ENCODE measurements at places on chromosomes 5 and 9. TPM values are rescaled to one million over a fixed set of nuclear protein-coding genes. Genes with fewer than 3 reads are reported as not detected.

DNA sequence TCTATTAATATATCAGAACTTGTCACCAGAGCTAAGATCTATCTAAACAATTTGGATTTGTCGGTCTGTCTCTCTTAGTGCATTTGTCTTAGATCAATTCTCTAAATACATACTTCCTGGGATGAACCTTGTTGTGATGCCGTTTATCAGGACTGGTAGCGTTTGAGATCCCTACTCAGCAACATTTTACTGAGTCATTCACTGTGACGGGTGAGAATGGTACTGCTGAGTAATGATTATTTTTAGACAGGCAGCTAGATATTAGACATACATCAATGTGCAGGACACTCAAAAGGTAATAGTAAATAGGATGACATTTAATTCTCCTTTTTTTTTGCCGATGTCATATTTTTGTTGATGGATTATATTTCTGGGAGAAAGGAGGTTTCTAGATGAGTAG is 209.0 kb downstream of the CSNK1G3 start:
- H3K4me1 ChIP-seq, result no peaks in the 10 kb centered on the region
- no peaks in the 10 kb centered on the region for H3K36me3 ChIP-seq
- no peak overlapping the region for H3K27ac ChIP-seq
- peaks cover 2% of the 10 kb centered on the region for H3K27me3 ChIP-seq
- no peak overlapping the region for H3K4me3 ChIP-seq

DNA sequence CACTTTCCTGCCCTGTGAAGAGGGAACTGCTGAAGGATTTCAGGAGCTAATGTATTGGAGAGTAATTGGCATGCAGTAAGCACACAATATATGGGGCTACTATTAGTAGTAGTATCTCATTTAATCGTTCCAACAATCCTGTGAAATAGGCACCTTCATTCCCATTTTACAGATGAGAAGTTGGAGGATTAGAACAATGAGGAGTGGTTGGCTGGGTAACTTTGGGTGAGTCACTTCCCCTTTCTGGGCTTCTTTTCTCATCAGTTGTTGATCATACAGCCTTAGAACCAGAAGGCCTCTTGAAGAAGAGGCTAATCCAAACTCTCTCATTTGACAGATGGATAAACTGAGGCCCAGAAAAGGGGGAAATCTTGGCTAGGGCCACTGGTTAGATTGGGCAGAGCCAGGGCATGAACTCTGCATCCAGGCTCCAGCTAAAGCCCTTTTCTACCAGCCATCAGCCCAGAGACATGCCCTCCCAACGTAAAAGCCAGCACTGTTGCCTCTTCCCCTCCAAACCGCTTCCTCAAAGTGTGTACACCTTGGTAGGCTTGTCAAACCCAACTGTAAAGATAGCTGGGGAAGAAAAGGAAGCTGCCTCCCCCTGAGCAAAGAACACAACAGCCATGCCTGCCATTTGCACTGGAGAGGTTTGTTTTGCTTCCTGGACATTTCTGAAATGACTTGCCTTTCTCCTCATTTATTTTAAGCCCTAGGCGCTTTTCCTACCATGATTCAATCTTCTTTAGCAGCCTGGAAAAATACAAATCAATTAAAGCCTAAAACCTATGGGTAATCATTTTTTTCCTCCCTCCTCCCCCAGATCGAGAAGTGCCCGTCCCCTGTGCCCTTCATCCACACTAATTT is 992 bp downstream of the SPACA9 start:
- H3K36me3 ChIP-seq, result no peaks in the 10 kb centered on the region
- no peak for DNase-seq
- peaks cover 15% of the 10 kb centered on the region for H3K4me1 ChIP-seq

GRCh38 chr5:93635991-93636390 is 53.0 kb downstream of the NR2F1 start:
- no peak overlapping the region for H3K4me3 ChIP-seq
- H3K27ac ChIP-seq, result no peak overlapping the region
- DNase-seq, result no peak
- H3K4me1 ChIP-seq, result no peaks in the 10 kb centered on the region

DNA sequence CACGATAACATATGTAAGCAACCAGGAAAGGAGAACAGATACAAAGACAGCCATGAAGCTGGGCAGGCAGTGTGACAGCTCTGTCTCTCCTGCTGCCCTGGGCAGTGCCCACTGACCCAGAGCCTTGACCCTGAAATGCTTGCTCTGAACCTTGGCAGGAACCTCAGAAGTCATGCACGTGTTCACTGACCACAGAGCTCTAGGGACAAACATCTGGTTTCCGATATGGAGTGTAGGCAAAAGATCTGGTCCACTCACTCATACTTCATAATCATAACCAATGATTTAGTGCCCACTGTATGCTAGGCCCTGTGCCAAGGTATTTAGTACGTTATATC is 102.6 kb downstream of the FSTL4 start:
- no peaks in the 10 kb centered on the region for H3K36me3 ChIP-seq
- peaks cover 18% of the 10 kb centered on the region for H3K27me3 ChIP-seq
- no peak overlapping the region for H3K4me3 ChIP-seq
- H3K4me1 ChIP-seq, result no peaks in the 10 kb centered on the region
- no peak overlapping the region for H3K27ac ChIP-seq

PRRX2 gene
- not detected for total RNA-seq

RGS7BP gene
- not detected for total RNA-seq

- no peak for DNase-seq
- no peak overlapping the region for H3K4me3 ChIP-seq
- no peaks in the 10 kb centered on the region for H3K4me1 ChIP-seq
Observed at GRCh38 chr9:95206143-95206542, 111.4 kb downstream of the FANCC start.

GRCh38 chr5:98564836-98565235 is 208.6 kb upstream of the RGMB start:
- no peaks in the 10 kb centered on the region for H3K4me1 ChIP-seq
- no peak overlapping the region for H3K27ac ChIP-seq
- H3K27me3 ChIP-seq, result peaks cover 3% of the 10 kb centered on the region
- no peak for DNase-seq
- no peak overlapping the region for H3K4me3 ChIP-seq

DNA sequence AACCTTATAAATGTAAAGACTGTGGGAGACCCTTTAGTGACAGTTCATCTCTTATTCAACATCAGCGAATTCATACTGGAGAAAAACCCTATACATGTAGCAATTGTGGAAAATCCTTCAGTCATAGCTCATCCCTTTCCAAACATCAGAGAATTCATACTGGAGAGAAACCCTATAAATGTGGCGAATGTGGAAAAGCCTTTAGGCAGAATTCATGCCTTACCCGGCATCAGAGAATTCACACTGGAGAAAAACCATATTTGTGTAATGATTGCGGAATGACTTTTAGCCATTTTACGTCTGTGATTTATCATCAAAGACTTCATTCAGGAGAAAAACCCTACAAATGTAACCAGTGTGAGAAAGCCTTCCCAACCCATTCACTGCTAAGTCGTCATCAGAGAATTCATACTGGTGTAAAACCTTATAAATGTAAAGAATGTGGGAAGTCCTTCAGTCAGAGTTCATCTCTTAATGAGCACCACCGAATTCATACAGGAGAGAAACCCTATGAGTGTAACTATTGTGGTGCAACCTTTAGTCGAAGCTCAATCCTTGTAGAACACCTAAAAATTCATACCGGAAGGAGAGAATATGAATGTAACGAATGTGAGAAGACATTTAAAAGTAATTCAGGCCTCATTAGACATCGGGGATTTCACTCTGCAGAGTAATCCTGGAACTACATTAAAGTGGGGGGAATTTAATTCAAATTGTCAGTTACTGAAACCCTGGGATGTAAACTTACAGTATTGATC is 17.7 kb downstream of the ZNF483 start:
- no peak overlapping the region for H3K27ac ChIP-seq
- no peaks in the 10 kb centered on the region for H3K4me1 ChIP-seq
- no peak for DNase-seq
- no peaks in the 10 kb centered on the region for H3K27me3 ChIP-seq
- H3K4me3 ChIP-seq, result no peak overlapping the region
- peaks cover 50% of the 10 kb centered on the region for H3K36me3 ChIP-seq

ARID3C gene
- not detected for total RNA-seq

- no peak overlapping the region for H3K4me3 ChIP-seq
- no peaks in the 10 kb centered on the region for H3K36me3 ChIP-seq
Observed at GRCh38 chr9:38642951-38643814, 22.8 kb upstream of the ANKRD18A start.

- no peaks in the 10 kb centered on the region for H3K4me1 ChIP-seq
- no peaks in the 10 kb centered on the region for H3K36me3 ChIP-seq
- H3K27ac ChIP-seq, result no peak overlapping the region
- no peaks in the 10 kb centered on the region for H3K27me3 ChIP-seq
Observed at GRCh38 chr5:111931655-111932054, 174.7 kb upstream of the NREP start.

GRCh38 chr9:132997591-132997990 is 19.1 kb downstream of the GFI1B start:
- H3K4me3 ChIP-seq, result no peak overlapping the region
- no peaks in the 10 kb centered on the region for H3K36me3 ChIP-seq

ROPN1L gene
- not detected for total RNA-seq

- no peaks in the 10 kb centered on the region for H3K27me3 ChIP-seq
- DNase-seq, result no peak
Observed at GRCh38 chr5:37971483-37972024, 131.7 kb upstream of the GDNF start.

DNA sequence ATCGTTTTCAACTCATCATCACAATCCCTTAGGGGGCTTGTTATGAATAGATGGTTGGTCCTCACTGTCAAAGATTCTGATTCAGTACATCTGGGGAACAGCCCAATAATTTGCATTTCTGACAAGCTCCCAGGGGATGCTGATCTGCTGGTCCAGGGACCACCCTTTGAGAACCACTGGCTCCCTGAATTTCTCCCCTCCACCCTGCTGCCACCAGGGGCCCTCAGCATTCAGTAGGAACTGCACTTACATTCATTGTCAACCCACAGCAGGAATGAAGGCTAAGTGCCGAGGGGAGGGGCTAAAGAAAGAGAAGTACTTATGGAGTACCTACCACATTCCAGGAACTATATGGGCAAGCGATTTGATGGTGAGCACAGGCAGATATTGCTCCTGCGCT is 85.9 kb downstream of the BOD1 start:
- no peaks in the 10 kb centered on the region for H3K4me1 ChIP-seq
- no peak for DNase-seq
- H3K27ac ChIP-seq, result no peak overlapping the region
- H3K4me3 ChIP-seq, result no peak overlapping the region

DNA sequence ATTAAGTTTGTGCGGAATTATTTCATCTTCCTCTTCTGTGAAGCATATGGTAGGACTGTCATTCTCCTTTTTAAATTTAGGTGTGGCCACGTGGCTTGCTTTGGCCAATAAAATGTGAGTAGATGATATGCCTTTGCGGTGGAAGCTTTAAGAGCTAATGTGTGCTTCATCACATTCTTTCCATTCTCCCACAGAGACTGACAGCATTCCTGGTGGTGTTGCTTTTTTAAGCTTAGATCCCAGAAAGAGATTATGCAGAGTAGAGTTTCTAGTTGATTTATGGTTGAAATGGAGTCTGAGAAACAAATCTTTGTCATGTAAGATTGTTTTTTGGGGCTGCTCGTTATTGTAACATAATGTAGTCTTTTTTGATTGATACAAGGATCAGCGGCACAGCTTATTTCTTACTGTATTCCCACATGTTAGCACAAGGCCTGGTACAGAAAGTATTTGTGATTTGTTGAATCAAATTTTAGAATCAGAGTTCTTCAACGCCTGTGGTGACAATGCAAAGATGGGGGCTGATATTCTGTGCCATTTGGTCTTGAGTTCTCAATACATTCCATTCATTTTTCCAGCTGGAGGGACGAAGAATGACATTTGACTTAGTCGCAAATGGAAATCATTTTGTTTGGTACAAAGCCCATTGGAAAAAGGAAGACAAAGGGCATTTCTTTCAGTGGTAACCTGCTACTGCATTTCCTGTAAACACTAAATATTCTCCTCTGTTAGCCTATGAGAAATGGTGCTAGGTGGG is 209.9 kb upstream of the VLDLR start:
- H3K27me3 ChIP-seq, result no peaks in the 10 kb centered on the region
- no peaks in the 10 kb centered on the region for H3K36me3 ChIP-seq
- no peak overlapping the region for H3K4me3 ChIP-seq
- H3K27ac ChIP-seq, result no peak overlapping the region
- no peak for DNase-seq

NMUR2 gene
- not detected for total RNA-seq
